CD4-positive, alpha-beta T cell treated with Interleukin-15 for 4 hours (primary cell): ENCODE measurements at places on chromosomes 16 and 17.

DNA sequence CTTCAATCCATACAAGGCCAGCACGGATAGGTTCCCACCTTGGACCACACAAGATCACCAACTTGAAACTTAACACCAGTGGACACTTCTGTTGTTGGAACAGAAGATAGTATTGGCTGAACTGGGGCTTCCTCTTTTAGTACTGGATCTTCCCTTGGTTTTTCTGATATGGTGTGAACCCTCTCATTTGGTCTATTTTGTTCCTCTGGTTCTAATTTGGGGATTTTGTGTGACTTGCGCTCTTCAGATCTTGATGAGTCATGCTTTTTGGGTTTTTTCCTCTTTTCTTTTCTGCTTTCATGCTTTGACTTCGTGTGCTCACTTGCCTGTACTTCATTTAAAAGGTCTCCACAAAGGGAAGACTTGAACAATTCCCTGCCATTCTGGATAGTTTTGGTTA is 39.0 kb downstream of the SOST start:
- peak; percentile 7 for DNase-seq

- DNase-seq = no peak
Observed at GRCh38 chr16:3054965-3055733, 8.8 kb downstream of the MMP25 start.

- DNase-seq = no peak
Observed at GRCh38 chr16:69217433-69217832, 30.5 kb downstream of the SNTB2 start.

DNA sequence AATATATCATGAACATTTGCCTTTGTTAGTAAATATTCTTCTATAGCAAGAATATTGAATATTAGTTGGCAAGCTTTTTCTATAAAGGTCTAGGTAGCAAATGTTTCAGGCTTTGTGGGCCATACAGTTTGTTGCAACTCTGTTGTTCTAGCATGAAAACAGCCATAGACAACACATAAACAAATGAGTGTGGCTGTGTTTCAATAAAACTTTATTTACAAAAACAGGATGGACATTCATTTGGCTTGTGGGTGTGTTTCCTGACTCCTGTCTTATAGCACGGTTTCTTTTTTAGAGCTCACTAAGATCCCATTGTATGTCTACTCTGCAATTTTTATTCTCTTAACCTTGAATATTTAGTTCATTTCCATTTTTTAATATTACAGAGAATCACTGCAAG is 39.0 kb downstream of the ARL4D start:
- no peak for DNase-seq

DNA sequence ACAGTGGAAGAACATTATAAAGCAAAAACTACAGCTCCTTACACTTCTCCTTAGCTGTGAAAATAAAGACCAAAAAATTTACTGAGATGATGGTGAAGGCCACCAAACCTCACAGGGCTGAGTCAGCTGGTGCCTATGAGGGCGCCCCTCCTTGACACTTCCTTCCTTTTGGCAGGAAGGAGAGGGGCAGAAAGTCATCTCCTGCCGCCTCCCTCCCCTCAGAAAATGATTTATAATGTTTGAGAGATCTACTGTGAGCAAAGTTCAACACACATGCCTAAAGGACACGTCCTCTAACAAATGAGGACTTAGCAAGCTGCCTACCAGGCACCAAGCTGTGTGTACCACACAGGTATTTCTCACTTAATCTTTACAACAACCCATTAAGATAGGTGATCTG is 245.7 kb downstream of the PRKCA start:
- DNase-seq = peak; percentile 58

- peak; percentile 66 for DNase-seq
Observed at GRCh38 chr17:65099941-65100315, 37.2 kb upstream of the RGS9 start.

DNA sequence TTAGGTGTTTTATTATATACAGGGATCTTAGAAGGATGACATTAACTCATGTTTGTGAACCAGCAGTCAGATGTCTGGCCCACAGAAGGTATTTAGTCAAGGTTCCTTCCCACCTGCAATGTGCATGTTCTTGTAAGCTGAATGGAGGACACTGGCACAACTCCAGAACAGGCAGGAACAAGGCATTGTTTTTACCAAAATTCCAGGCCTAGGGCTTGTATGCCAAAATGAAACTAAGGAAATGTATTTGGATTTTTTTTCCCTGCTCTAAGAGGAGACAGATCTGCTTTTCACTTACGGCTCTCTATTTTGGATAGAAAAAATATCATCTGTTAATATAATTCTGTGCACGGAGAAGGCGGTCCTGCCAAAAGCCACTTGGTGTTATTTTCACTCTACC is 312.5 kb downstream of the GRIN2A start:
- no peak for DNase-seq

DNA sequence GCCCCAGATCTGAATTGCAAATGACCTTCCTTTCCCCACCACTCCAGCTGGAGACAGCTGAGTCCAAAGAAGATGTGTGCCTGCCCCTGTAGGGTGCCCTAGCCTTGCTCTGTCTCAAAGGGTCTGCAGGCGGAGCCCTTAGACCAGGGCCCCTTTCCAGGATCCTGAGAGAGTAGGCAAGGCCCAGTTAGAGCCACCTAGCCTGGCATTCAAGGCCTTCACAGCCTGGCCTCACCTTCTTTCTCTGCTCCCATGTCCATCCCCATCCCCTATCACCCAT is 66.6 kb upstream of the LHX1 start:
- DNase-seq = no peak

- DNase-seq = peak; percentile 31
Observed at GRCh38 chr17:51029568-51030463, 90.9 kb downstream of the SPAG9 start.

- no peak for DNase-seq
Observed at GRCh38 chr17:46817151-46817900, 1.2 kb downstream of the WNT3 start.

- no peak for DNase-seq
Observed at GRCh38 chr16:13517841-13518240, 402.1 kb upstream of the ERCC4 start.

DNA sequence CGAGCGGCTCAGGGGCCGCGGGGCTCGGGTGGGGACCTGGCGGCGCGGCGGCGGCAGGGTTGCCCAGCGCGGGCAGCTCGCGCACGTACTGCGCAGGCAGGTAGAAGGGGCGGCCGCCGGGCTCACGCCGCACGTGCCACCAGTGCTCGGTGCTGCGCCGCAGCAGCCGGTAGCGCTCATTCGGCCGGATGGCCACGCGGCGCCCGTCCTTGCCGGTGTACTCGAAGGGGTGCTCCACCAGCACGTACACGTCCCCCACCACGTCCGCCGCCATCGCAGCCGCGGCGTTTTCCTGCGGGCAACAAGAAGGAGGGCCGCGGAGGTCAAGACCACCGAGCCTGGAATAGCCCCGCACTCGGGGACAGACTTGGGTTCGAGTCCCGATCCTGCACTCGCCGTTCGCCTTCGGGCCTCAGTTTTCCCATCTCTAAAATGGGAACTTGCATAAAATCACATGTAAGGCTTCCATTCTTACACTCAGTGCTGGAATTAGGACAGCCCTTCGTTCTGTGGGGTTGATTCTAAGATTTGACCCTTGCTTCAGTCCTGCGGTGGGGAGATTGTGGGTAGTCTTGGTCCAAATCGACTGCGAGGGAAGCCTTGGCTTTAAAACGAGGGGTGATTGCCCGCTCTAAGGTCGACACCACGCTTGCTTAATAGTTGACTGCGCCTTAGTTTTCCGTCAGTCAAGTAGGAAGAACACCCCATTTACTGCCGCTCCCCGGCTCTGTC is 2.5 kb downstream of the ARHGAP27 start:
- DNase-seq = no peak

GRCh38 chr16:74635303-74635702 is 28.4 kb upstream of the GLG1 start:
- DNase-seq = no peak

DNA sequence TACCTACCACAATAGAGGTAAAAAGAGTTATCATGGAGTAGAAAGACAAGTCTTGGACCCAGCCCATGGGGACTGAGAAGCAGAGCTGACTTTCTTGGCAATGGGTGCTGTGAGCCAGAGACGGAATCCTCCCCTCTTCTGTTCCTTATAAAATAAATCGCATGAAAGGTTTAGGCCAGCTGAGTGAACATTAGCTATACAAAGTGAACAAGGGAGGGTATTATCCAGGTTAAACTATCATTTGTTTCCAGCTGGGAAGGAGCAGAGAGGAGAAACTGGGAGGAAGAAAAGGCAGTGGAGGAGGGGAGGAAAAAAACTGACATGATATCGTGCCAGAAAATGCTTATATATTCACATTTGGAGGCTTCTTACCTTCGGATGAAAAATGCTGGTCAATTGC is 13.3 kb upstream of the PAFAH1B1 start:
- DNase-seq = no peak

- DNase-seq = no peak
Observed at GRCh38 chr17:5545051-5545987, 39.0 kb downstream of the NLRP1 start.

DNA sequence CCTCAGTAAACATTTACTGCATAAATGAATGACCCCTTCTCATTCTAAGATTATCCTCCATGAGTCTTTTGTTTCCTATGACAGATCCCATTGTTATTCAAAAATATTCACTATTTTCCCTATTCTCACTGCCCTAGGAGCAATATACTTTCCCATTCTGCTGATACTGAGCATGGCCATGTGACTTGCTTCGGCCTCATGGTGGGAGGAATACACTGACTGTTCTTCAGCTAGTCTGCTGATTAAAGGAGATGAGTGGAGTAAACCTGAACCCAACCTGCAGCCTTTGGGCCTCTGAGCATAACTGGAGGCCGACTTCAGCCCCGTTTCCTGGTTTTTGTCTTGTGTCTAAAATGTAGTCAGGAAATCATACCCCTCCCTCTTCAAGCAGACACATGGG is 531.8 kb upstream of the SALL1 start:
- no peak for DNase-seq

- no peak for DNase-seq
Observed at GRCh38 chr16:15548482-15548891, 94.5 kb downstream of the MARF1 start.

- DNase-seq = no peak
Observed at GRCh38 chr16:86880316-86881117, 302.2 kb downstream of the FOXL1 start.
